ENCODE measurements at places on chromosomes 5 and 9.

- DNase-seq: no peak
Measured at GRCh38 chr9:132804576-132805295, 73.3 kb downstream of the AK8 start.

DNA sequence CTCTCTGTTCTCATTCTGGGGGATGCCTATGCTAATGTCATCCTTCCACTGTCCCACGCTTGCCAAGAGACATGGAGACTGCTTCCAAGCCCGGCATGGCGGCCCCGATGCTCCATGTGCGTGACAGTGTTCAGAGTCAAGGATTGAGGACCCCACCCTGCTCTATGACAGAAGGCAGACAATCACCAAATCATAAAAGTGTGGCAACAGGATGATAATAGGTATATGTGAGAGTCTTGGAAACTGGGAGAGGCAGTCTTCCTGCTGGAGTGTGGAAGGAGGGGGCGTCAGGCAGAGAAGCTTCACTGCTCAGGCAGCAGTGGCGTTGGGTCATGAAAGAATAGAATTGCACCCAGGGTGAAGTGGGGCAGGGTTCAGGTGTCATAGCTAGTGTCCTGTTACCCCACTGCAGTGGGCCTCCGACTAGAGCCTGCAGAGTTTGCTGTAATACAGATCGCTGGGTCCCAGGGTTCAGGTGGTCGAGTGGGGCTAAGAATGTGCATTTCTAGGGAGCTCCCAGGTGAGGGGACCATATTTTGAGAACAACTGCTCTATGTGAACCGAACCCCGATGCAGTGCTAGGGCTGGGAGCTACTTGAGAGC, 12.5 kb upstream of the GADD45G start:
- no peak for DNase-seq

DNA sequence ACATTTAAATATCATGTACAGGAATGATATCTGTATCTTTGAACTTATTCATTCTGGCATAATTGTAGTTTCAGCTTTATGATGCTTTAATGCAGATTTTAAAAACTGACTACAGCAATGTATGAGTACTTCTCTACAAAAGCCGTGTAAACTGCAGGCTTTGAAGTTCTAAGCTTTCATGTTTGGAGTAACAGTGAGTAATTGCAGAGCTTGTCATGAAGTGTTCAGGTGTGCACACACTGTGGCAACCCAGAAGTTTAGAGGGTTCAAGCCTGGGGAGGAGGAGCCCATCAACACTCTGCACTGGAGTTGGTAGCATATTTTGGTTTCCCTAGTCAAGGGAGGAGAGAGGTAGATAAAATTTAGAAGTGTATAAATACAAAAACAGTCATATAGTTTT, 130.9 kb downstream of the CD180 start:
- no peak for DNase-seq

DNA sequence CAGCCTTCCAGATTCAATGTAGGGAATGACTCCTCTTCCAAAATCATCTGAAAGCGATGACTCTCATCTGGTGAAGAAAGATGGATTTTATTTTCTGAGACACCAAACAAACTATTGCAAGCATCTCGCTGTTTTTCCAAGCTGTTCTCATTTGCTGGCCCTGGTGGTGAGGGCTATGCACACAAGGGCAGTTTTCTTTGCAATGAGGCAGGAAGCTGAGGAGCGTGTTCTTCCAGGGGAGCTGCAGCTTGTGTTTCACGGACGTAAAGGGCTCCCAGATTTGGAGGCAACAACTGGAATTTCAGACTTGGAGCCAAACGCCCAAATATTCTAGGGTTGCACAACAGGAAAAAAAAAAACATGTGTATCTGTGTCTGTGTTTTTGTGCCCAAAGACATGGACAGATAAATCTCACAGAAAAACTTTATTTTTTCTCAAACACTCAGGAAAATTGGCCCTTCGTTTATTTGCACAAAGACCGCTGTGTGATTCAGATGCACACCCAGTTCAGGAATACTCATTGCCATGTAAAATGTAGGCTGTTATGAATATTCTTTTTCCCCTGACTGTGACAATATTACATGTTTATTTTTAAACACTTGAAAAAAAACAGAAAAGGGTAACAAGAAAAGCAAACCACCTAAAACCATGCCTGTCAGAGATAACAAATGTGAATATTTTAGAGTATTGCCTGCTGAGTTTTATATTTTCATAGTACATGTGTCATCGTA, 151.3 kb downstream of the GAS1 start:
- DNase-seq: no peak

DNA sequence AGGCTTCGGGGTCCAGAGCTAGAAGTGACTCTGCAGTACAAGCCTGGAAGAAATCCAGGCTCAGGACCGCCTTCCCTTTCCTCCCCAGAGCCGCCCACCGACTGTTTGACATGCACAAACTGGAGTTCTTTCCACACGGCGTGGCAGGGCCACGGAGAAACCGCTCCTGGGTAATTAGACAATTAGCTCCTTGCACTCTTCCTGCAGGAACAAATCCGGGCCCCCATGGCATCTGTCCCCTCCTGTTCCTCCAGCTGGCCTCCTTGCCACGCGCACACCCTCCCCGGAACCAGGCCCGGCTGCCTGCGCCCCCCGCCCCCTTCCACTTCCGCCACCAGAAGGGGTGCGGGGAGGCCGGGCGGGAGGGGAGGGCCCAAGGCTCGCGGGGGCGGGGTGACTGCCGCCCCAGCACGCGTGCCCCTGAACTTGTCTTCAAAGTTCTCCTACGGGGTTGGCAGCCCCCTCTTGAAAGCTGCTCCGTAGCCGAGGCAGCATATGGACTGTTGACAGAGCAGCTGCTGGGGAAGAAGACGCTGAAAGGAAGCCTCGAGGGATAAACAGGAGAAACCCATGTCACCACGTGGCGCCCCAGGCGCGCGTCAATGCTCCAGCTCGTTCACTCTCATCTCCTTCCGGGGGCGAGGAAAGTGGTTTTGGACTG, 74.3 kb downstream of the SEC61B start:
- peak; percentile 65 for DNase-seq

GRCh38 chr5:95102687-95103086, 182.2 kb downstream of the MCTP1 start:
- DNase-seq: no peak

- DNase-seq: no peak
Measured at GRCh38 chr5:133790898-133791297, 177.5 kb downstream of the C5orf15 start.

DNA sequence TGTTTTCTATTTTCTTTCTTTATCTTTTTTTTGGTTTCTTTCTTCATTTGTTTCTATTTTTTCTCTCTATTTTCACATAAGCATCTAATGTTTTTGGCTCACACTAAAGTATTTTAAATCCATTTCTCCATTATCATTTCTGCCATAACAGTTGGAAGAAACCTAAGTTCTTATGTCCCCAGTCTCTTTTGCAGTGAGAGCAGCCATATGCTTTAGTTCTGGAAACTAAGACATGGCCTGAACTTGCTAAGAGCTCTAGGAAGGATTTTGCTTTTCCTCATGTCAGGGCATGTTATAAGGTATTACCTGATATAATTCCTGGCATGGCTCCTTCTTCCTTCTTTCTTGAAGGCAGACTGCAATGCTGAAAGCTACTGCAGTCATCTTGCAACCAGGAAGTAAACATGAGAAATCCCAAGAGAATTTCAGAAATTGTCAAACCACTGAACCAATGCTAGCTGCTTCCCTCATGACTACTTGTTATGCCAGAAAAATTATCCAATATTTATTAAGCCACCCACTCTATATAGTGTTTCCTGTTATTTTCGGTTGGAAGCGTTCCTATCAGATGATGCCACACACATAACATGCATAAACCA, 171.1 kb downstream of the TAF11L14 start:
- no peak for DNase-seq

Measured in Peyer's patch (tissue), 4 donors.